ENCODE measurements at places on chromosomes 16 and 17. TPM values are rescaled to one million over a fixed set of nuclear protein-coding genes. Genes with fewer than 3 reads are reported as not detected.

Gene GAN
- 6.6 TPM for total RNA-seq

Gene HP
- not detected for total RNA-seq

Gene IL21R
- total RNA-seq = 0.14 TPM

Gene PMP22
- total RNA-seq = 4.6 TPM

Gene SARM1
- total RNA-seq = 0.61 TPM

Gene MEIOB
- total RNA-seq = 0.61 TPM

Gene MGAT5B
- total RNA-seq = 0.65 TPM

Gene SLC13A2
- not detected for total RNA-seq

Gene RHBDL3
- total RNA-seq = not detected

Gene TTLL6
- total RNA-seq = not detected

Gene ABR
- 41.3 TPM for total RNA-seq

Gene JPH3
- total RNA-seq = not detected
